Right renal cortex interstitium (tissue), 3 donors: ENCODE measurements at places on chromosomes 11 and 22.
A peak's percentile ranks its signal among the peaks of the same experiment; 100 is the strongest.

DNA sequence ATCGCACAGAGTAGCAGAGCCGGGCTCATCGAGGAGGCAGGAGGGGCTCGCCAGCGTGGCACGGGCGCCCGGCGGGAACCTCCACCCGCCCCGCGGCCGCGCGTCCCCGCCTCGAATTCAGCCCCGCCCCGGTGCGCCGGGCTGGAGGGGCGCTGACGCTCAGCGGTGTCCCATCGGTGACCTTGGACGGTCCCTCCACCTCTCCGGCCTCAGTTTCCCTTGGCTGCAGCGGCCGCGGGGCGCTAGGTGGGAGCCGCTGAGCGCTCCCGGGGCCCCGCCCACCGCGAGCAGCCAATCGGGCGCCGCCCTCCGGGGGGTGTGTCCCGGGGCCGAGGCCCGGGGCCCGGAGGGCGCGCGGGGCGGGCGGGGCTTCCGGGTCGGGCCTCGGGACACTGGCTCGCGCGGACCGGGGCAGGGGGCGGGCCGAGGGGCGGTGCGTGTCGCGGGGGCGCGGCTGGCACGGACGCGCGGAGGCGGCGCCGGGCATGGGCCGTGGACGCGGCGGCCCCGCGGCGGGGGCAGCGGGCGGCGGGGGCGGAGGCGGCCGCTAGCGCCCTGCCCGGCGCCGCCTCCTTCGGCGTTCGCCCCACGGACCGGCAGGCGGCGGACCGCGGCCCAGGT is at the start of gene PPARA:
TSS of gene PPARA (plus strand) at position 493 of the 621 bp plus-strand sequence. CDS start 47,858 bp downstream, outside the sequence.
- DNase-seq: peak; percentile 65

- DNase-seq: no peak
These were observed 58.7 kb upstream of the CHST1 start for GRCh38 chr11:45724153-45724552.

GRCh38 chr22:24424001-24424900 is 3.1 kb upstream of the ADORA2A start:
- no peak for DNase-seq

GRCh38 chr11:128931066-128931465 is 11.6 kb downstream of the TP53AIP1 start:
- no peak for DNase-seq

- DNase-seq: no peak
These were observed 117.0 kb upstream of the BLID start for GRCh38 chr11:122232985-122233384.

- no peak for DNase-seq
These were observed 28.1 kb upstream of the KLHL35 start for GRCh38 chr11:75461151-75461550.

DNA sequence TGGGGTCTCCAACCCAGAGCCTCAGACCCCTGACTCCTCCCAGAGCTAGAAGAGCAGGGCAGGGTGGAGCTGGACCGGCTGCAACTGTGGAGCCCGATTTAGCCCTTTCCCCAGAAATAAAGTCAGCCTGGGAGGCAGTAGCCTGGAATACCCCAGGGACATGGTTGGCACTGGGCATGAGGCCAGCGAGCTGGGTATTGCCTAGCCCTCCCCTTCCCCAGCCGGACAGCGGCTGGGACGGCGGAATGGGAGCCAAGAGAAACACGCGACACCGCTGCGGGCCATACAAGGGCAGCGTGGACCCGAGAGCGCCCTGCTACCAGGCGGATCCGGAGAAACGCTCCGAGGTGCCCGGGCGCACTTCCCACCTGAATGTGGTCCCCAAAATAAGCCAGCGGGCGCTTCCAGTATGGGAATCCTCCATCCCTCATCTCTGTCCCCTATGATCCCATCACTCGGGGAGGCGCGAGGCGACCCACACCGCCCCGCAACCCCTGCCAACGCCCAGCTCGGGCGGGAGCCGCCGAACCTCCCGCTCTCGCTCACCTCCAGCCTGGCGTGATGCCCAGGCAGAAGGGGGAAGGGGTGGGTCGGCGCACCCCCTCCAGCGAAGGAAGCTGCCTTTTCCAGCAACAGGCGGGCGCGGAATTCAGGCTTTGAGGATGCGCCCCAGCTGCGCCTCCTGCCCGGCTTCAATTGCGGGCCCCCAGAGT is 758 bp downstream of the MCAM start:
- no peak for DNase-seq

DNA sequence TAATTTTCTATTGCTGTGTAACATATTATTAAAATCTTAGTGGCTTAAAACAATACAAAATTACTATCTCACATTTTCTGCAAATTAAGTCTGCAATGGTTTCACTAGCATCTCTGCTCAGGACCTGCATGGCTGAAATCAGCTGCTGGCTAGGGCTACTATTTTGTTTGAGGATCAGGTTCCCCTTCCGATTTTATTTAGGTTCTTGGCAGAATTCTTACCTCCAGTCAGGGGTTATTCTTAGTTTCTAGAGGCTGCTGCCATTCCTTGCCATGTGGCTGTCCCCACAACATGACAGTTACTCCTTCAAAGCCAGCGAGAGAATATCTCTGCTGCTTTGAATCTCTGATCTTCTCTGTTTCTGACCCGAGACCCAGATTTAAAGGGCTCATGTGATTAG is 424.5 kb upstream of the ANO5 start:
- no peak for DNase-seq

DNA sequence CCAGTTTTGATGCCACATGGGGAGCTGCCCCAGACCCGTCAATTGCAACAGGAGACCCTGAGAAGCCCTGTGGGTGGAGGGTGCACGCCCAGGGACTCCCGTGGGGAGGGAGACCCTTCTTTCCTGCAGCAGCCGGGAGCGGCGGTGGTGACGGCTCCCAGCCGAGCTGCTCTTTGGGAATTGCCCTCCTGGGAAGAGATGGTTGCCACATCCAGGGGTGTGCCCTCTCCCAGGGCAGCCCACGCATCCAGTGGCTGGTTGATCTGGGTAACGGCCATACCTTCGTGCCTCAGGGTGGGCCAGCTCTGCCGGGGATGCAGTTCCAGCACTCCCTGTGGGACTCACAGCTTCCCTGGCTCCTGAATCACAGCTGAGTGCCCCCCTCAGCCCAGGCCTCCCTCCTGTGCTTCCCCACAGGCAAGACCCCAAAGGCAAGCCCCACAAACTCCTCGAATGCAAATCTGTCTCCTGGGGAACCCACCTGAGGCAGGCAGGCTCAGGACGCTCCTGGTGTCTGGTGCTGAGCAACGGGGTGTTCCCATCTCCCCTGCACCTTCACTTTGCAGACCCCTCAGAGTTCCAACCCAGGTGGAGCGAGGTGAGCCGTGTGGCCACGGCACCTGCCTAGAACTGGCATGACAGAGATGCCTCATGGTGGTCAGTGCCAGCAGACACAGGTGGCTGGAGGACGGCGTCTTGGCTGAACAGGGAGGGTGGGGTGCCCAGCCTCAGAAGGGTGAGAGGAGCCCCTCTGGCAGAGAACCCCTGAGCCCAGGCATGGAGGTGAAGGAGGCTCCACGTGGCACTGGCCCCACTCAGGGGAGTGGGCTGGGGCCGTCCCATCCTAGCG is 1027.4 kb downstream of the BRD1 start:
- DNase-seq: no peak
